ENCODE measurements at places on chromosomes 1 and 21.
A peak's percentile ranks its signal among the peaks of the same experiment; 100 is the strongest.

DNA sequence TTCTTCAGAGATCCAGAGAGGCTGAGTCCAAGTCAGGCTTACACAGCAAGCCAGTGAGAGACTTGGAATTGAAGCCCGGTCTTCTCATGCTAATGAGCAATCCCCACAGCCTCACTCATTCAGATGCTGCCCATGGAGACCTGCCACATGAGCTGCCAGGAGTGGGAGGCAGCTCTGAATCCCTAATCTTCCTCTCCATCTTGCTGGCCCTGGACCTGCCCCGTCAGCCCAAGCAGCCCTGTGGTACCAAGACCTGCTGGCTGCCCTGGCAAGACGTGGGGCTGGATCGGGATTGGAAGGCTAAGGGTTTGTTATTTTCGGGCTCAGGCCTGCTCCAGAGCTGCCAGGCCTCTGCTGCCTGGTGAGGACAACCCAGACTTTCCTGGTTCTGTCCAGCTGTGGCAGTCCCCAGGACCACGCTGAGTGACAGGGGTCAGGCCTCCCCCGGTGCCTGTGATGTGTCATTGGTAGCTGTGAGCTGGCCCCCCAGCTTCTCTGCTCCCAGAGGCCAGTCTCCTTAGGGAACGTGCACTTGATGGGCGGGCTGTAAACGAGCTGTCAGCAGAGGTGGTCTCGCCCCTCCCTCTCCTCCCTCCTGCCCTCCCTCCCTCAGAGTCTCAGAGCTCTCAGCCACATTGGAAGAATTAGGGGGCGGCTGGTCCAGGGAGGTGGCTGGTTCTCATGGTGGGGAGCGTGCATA is 135.0 kb downstream of the FOXD2 start:
- no peak for DNase-seq

DNA sequence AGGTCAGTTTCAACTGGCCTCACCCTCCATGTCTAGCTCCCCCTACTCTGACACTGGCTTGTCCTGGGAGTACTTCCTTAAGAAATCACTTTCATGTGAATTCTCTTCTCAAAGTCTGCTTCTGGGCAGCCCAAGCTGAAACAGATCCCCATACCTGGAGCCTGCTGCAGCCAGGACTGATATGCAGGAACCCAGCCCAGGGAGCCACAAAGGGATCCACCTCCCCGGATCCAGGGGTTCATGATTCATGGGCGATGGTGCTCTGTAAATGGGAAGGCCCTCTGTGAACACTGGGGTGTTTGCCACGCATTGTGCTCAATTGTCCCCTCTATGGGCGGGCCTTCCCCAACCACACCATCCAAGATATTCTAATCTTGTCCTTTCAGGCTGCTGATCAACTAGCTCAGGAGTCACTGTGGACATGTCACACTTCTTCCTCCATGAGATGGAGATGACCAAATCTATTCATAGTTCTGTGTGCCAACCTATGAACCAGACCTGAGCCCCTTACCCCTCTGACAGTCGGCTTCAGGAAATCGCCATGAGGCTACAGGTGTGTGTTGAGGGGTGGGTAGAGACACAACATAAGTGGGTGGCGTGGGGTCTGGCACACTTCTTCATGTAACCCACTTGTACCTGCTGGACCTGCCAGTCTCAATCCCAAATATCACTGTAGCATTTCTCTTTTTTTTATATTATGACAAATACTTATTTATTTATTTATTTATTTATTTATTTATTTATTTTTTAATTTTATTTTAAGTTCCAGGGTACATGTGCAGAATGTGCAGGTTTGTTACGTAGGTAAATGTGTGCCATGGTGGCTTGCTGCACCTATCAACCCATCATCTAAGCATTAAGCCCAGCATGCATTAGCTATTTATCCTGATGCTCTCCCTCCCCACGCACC is 41.8 kb downstream of the RUNX3 start:
- no peak for DNase-seq

DNA sequence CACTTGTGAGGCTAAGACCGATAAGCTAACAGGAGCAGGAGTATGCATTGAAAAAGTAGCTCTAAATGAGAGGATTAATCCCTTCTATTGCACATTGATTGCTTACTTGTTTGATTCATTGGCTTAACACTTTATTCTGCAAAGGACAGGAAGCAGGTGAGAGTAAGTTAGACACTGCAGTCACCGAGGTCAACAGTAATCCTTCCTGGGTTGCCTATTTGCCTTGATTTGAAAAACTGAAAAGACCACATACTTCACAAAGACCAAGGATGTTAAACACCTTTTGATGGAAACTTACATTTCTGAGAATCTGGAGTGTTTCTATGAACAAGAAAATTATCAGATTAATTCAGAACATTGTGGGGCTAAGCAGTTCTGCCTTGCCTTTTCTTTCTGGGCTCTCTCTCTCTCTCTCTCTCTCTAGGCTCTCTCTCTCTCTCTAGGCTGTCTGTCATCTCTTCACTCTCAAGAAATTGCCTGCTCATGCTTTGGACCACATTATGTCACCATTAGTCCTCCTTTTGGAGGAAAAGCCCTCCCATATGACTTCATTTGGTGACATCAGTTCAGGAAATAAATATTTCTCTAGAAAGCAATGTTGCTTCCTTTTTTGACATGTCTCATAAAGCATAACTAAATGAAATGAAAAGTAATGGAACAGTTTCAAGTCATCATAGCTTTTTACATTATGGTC is 103.8 kb downstream of the TNFSF18 start:
- no peak for DNase-seq

- DNase-seq = peak; percentile 71
Observed at GRCh38 chr1:17559615-17560419, 20.3 kb downstream of the ARHGEF10L start.

- DNase-seq = no peak
Observed at GRCh38 chr1:39652105-39652504, 12.7 kb upstream of the HEYL start.
